Hippocampal formation (tissue), 2 donors: ENCODE measurements at places on chromosomes 4 and X.

GRCh38 chrX:101230636-101231035 lies 11.1 kb downstream of the DRP2 start:
- no peak for DNase-seq

- DNase-seq: no peak
Observed at GRCh38 chrX:133307637-133308498, 89.7 kb upstream of the TFDP3 start.

DNA sequence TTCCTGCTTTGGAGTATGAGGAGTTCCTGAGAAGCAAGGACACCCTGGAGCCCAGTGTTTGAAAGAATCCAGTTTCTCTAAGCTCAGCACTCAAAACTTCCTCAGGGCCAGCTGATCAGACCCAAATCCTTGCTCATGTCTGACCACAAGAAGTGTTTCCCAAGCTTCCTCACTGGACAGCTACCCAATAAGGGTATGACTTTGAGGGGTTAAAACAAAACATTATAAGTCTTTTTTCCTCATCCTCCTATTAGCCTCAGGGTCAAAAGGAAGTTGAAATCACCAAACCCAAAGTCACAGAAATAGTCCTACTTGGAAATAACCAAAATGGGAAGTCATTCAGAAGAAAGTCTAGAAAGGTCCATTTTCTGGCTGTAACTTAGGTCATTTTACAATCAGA lies 13.7 kb downstream of the ZBTB33 start:
- no peak for DNase-seq

DNA sequence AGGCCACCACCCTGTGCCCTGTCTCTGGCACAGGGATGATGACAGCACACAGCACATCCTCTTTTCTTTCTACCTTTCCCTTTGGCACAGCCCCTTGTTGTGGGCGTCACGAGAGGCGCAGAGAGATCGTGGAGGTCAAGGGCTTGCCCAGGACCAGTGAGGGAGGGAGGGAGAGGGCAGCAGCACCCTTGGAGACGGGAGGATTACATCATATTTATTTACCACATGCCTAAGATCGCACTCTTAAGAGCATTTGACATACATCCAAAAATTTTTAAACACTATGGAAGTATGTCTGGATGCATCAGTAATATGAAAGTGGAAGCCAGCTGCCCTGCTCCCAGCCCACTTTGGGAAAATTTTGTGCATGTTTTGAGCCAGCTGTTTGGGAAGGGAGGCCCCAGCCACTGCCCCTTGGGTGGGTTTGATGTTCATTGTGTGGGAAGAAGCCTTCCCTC lies 12.7 kb downstream of the WFS1 start:
- DNase-seq: no peak

- DNase-seq: peak; percentile 12
Observed at GRCh38 chrX:71098302-71098701, 2.7 kb downstream of the FOXO4 start.

GRCh38 chr4:84585251-84585650 lies 2.3 kb downstream of the CDS1 start:
- no peak for DNase-seq

DNA sequence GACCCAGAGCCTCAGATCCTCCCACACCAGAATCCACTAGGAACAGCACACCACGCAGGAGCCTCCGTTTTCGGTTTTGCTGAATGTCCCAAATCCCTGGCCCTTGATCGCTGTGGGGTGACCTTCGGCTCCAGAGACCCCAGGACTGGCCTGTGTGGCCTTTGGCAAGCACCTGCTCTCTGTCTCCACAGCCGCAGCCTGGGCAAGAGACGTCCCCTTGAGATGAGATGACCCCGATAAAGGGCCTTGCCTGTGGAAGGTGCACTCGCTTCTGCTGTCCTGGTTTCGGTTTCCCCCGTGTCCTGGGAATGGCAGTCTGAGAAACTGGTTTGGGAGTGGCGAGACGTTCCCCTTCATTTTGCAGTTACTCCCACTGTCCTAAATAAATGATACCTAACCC lies 9.6 kb downstream of the PSAPL1 start:
- DNase-seq: no peak

- no peak for DNase-seq
Observed at GRCh38 chr4:74598611-74599325, 153.8 kb downstream of the AREG start.

- DNase-seq: no peak
Observed at GRCh38 chr4:1369091-1369450, 22.1 kb downstream of the UVSSA start.

- DNase-seq: no peak
Observed at GRCh38 chr4:184506527-184507121, 32.3 kb upstream of the IRF2 start.

GRCh38 chr4:38935391-38936073 lies 67.9 kb downstream of the FAM114A1 start:
- DNase-seq: no peak

DNA sequence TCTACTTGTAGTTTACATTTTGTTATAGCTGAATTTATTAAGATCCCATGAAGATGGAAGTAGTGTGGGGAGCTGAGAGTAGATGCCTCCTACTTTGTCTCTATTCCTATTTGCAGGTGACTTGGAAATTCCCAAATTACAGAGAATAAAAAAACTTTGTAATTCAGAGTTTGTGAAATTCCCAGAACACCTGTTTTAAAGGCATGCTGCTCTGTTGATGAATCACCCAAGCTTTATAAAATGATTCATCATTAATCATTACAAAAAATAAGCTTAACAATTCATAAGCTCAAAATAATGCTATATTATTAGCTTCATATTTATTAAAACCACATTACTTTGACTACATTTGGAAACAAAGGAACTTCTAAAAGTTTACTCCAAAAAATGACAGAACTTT lies 856.3 kb downstream of the RPA4 start:
- no peak for DNase-seq

DNA sequence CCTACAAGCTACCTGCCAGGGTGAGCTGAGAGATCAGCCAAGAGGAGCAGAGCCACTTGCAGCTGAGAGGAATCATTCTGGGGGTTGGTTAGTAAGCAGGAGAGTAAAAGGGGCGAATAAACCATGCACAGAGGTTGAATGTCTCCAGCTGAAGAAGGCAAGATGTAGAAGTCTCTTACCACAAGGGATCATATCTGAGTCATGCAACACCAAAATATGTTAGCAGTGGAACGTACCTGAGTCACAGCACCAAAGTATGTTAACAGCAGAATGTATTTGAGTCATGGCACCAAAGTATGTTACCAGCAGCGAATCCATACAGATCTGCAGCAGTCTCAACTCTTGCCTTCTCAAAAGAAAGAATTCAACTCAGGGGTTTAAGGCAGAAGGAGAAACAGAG lies 29.9 kb downstream of the C4orf51 start:
- no peak for DNase-seq

- no peak for DNase-seq
Observed at GRCh38 chrX:276581-277201, 4.5 kb upstream of the PLCXD1 start.

- no peak for DNase-seq
Observed at GRCh38 chr4:173801361-173801760, 271.3 kb upstream of the HAND2 start.

DNA sequence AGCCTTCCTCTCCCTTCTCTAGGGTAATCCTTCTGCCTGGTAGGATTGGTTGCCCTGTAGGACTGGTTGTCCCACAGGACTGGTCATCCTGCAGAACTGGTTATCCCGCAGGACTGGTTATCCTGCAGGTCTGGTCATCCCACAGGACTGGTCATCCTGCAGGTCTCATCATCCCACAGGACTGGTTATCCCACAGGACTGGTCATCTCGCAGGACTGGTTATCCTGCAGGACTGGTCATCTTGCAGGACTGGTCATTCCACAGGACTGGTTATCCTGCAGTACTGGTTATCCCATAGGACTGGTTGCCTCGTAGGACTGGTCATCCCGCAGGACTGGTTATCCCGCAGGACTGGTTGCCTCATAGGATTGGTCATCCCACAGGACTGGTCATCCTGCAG lies 48.1 kb upstream of the STOX2 start:
- no peak for DNase-seq

- DNase-seq: no peak
Observed at GRCh38 chr4:96525898-96526297, 686.0 kb downstream of the PDHA2 start.

DNA sequence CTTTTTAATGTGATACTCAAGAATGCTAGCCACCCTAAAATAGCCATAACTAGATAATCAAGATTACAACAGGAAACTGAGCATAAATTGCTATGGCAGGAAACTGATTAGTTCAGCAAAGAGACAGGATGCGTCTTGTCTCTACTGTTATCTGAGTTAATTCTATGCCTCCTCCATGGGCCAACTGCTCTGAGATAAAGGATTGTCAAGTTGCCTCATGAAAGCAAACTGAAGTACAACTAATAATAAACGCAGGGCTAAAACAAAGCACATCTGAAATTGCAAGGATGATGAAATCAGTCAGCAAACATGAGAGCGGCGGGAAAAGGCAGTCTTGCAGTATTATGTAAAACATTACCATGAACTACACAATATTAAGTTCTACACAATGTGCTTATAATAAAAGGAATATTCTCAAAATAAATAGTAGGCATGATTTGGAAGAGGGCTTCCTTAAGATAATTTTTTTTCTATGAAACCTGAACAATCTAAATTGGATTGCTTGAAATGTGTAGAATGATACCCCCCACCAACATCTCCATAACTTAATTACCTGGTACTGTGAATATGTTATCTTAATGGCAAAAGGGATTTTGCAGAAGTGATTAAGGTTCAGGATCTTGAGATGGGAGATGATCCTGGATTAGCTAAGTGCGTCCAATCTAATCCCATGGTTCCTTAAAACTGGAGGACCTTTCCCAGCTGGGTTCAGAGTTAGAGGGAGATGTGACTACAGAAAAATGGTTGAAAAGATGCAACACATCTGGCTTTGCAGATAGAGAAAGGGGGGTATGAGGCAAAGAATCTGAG lies 65.9 kb downstream of the ANTXR2 start:
- no peak for DNase-seq

- no peak for DNase-seq
Observed at GRCh38 chr4:6121276-6121850, 79.0 kb downstream of the JAKMIP1 start.

- DNase-seq: no peak
Observed at GRCh38 chr4:17884063-17884462, 73.3 kb downstream of the NCAPG start.

- DNase-seq: no peak
Observed at GRCh38 chr4:127586922-127587571, 45.7 kb upstream of the INTU start.

GRCh38 chrX:720825-721224 lies 90.2 kb downstream of the SHOX start:
- DNase-seq: no peak

DNA sequence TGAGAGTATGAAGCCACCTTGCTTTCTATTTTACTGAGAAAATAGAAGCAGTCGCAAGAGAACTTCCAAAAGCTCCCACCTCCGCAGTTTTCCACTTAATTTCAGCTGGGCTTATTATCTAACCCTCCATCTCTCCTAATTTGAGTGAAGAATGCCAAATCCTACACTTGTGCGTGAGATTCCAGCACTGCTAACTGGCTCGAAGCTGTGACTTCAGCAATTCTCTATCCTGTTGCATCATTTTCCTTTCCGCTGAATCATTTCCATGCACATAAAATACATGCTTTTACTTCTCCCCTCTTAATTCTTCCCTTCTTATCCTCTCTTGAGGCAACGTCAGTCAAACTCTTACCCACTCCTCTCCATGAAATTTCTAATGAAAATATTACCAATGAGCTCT lies 189.5 kb downstream of the GASK1B start:
- DNase-seq: no peak

- DNase-seq: no peak
Observed at GRCh38 chr4:176142253-176142652, 53.1 kb downstream of the SPATA4 start.

GRCh38 chr4:163598489-163598888 lies 104.0 kb downstream of the TMA16 start:
- no peak for DNase-seq

GRCh38 chrX:148774276-148774675 lies 273.9 kb downstream of the AFF2 start:
- no peak for DNase-seq

GRCh38 chrX:30904186-30904585 lies 15.1 kb upstream of the TAB3 start:
- no peak for DNase-seq

- no peak for DNase-seq
Observed at GRCh38 chr4:26787461-26788340, 72.9 kb upstream of the STIM2 start.

GRCh38 chrX:72372735-72373134 lies 67.0 kb upstream of the CITED1 start:
- no peak for DNase-seq
